ENCODE measurements at places on chromosomes 6 and 20.

- no peak for DNase-seq
Observed at GRCh38 chr6:81534934-81535465, 217.5 kb downstream of the TENT5A start.

- DNase-seq, result no peak
Observed at GRCh38 chr6:170288852-170289179, 2.1 kb downstream of the DLL1 start.

GRCh38 chr20:51400051-51400926, 142.2 kb downstream of the NFATC2 start:
- no peak for DNase-seq

GRCh38 chr20:34397096-34397495, 34.0 kb downstream of the ITCH start:
- no peak for DNase-seq

- no peak for DNase-seq
Observed at GRCh38 chr20:59124296-59125029, 39.2 kb upstream of the ZNF831 start.

Measured in tibial artery (tissue), 4 donors.